ENCODE measurements at places on chromosomes 2 and 18. TPM values are rescaled to one million over a fixed set of nuclear protein-coding genes. Genes with fewer than 3 reads are reported as not detected.

Gene TUBB6
- total RNA-seq = not detected

Gene RIT2
- not detected for total RNA-seq

Gene PLEKHH2
- total RNA-seq = 3.8 TPM

Gene ADD2
- total RNA-seq = 0.71 TPM

Gene CFAP65
- not detected for total RNA-seq

Gene ANKZF1
- 41.0 TPM for total RNA-seq

Gene ALK
- total RNA-seq = not detected

Data from HT-29 (cell line).